ENCODE measurements at places on chromosomes 7 and 10.

GRCh38 chr10:118458957-118459641 lies 117.0 kb upstream of the FAM204A start:
- DNase-seq = no peak

GRCh38 chr7:75881436-75882095 lies 2.7 kb downstream of the RHBDD2 start:
- no peak for DNase-seq

- no peak for DNase-seq
These were observed 30.9 kb downstream of the MAD1L1 start for GRCh38 chr7:2201686-2202360.

GRCh38 chr10:119452396-119452795 lies 90.1 kb downstream of the RGS10 start:
- no peak for DNase-seq

DNA sequence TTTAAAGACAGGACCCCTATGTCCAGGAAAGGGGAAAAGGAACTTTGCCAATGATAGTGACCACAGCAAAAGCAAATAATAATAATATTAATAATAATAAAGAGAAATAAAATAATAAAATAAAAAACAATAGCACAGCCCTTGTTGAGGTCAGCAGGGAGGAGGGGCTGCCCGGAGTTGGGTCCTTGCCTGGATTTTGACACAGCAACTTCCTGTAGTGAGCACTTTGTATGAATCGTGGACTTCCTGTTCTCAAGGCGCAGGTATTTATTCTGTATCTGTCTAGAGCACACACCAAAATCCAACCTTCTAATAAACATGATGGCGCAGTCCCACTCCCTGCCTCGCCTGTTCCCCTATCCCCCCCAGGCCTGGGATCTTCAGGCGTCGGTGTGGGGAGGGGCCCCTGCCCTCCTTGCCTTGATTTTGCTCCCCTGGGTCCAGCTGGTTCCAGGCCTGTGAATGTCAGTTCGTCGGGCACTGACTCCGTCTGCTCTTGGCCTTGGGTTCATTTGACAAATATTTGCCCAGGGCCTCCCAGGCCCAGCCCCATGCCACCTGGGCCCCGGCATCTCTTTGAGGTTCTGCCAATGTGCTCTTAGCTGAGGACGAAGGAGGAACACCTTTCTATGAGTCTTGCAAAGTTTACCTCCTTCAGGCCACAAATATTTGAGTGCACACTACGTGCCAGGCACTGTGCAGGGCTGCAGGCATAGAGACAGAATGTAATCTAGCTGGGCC lies 13.9 kb downstream of the TRIM8 start:
- DNase-seq = no peak

GRCh38 chr7:145156834-145157233 lies 321.0 kb upstream of the TPK1 start:
- no peak for DNase-seq

- DNase-seq = no peak
These were observed 2.7 kb downstream of the SP4 start for GRCh38 chr7:21430575-21430954.

- no peak for DNase-seq
These were observed 8.2 kb upstream of the VCL start for GRCh38 chr10:73989594-73990150.

GRCh38 chr10:77943121-77943901 lies 16.8 kb upstream of the DLG5 start:
- DNase-seq = no peak

GRCh38 chr7:288671-289101 lies 1.3 kb upstream of the FOXL3 start:
- no peak for DNase-seq

- DNase-seq = peak; percentile 58
These were observed 8.5 kb downstream of the SP8 start for GRCh38 chr7:20778063-20778721.

GRCh38 chr10:114957673-114958072 lies 19.7 kb downstream of the TRUB1 start:
- DNase-seq = no peak

DNA sequence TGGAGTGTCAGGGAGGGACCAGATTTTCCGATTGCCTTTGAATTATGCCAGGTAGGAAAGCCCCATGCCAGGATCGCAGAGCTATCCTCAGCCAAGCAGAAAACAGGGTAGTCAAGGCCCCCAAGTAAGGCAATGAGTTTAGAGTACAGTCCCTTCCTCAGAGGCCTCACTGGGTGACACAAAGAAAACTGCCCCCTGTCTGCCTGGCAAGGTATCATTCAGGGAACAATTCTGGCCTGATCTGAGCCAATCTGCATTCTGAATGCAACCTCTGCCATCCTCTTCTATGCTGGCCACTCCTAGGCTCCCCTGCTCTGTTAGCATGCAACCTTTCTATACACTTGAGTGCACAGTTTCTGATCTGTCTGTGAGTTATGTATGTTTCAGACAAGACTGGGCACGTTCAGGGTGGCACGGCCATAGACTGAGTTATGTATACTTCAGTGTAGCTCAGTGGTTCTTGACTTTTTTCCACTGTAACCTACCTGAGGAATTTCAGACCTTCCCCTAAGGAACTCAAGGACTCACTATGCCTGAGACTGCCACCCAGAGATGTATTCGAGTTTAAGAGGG lies 336.8 kb downstream of the PLXNA4 start:
- DNase-seq = no peak

- DNase-seq = no peak
These were observed 53.8 kb upstream of the BET1 start for GRCh38 chr7:94057955-94058354.

DNA sequence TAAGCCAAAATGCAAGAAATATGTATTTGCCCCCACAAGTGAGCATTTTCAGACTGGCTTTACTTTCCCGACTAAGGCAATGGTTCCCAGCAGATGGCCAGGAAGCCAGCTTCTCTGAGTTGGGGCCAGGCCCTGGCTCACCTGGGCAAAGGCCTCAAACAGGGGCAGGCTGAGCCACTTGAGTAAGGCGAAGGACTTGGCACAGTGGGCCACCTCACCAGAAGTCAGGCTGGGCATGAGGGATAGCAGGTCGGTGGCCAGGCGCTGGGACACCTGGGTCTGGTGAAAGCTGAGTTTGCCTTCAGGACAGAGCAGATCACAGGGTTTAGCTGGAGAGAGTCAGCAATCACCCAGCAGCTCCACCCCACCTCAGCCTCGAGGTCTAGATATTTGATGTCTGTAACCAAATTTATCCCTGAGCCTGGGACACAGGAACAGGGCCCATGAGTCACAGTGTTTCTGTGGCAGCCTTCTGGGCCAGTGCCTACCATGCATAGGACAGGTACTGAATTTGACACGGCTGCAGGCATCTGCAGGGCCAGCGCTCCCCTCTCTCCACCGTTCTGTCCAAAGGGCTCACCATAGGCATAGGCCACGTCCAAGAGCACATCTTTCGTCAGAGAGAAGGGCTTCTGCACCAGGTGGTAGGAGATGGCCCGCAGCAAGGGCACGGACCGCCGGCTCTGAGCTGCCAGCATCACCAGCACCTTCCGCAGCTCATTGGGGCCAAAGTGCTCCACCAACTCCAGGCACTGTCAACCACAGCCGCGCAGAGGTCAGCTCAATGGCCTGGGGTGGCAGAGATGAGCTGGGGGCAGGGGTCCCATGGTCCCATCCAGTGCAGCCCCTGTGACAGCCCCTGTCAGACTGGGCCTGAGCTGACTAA lies 7.3 kb downstream of the TBRG4 start:
- DNase-seq = no peak

All from NCI-H774 (cell line).